ENCODE measurements at places on chromosomes 4 and X.

DNA sequence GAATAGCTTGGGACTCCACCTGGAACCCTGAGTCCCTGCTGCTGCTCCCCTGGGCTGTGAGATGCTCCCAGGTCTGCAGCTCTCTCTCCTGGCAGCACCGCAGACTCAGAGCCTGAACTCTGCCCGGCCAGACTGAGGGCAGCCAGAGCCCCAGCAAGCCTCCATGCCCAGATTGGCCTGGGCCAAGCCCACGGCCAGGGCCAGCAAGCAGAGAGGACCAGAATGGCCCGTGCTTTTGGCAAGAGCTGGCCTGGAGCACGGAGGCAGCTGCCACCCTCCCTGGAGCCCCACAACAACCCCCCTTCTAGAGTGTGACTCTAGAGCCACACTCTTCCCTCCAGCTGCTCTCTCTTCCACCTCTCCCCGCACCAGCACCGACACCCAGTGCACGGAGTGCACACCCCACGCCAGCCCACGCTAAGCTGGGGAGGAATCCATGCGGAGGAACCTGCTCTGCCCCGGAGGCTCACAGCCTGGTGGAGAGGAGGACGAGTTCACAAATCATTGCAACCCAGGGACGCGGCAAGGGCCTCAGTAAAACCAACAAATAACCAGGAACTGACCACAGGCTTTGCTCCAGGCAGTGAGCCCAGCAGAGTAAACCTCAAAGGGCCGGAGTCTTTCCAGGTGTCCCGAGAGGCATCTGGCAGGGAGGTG lies 110.3 kb downstream of the HMX1 start:
- no peak for DNase-seq

GRCh38 chrX:1488141-1488540 lies 35.4 kb upstream of the ASMTL start:
- no peak for DNase-seq

- no peak for DNase-seq
Measured at GRCh38 chr4:146179784-146180370, 4.4 kb downstream of the LSM6 start.

GRCh38 chr4:129231945-129232588 lies 136.1 kb downstream of the C4orf33 start:
- DNase-seq, result no peak

DNA sequence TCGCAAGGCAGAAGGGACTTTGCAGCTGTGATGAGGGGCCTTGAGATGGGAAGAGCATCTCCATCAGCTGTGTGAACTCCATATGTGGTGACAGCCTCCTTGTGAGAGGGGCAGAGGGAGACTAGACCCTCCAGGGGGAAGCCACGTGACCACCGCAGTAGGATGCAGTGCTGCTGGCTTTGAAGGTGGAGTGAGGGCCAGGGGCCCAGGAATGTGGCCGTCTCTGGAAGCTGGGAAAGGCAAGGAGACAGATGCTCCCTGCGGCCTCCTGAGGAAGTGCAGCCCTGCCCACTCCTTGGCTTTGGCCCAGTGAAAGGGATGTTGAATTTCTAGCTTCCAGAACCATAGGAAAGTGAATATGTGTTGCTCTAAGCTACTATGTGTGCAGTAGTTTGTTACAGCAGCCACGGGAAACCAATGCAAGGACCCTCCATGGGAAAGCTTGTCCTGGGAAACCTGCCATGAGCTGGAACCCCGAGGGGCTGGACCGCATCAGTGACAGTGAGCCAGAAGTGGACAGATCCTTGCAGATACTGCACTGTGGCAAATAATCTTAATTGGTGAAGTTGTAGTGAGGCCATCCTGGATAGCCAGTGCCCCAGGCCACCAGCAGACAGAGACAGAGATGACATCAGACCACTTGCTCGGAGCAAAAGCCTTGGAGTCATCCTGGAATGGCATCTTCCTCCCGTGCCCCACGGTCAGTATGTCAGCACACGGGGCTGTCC lies 35.4 kb upstream of the SORCS2 start:
- DNase-seq, result no peak

DNA sequence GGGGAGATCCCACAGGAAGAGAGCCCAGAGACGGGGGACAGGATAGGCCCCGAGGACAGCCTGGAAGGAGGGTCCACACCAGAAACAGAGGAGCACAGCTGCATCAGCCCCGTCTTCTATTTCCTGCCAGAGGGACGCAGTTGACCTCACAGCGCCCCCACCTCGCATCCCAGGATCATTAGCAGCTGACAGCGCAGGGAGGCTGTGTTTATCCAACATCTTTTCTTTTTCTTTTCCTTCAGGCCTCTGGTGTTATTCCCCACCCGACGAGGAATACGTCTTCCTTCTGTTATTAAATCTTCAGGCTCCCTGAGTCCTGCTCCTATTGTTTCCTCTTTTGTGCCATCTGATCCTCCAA lies 75.4 kb downstream of the DCHS2 start:
- no peak for DNase-seq

- peak; percentile 69 for DNase-seq
Measured at GRCh38 chr4:85632981-85633380, 158.0 kb downstream of the ARHGAP24 start.

DNA sequence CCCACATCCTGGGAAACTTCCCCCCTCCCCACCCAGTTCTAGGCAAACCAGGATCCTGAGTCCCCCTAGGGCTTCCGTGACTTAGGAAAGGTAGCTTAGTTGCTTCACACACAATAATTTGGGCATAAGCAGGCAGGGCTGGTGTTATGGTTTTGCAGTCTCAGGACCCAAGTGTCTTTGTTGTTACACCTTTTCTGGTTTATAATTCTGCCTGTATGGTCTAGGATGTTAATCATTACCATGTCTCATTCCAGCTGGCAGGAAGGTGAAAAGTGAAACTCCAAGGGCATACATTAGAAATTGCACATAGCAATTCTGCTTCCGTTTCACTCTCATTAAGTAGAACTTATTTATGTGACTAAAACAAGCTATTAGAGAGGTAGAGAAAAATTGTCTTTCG lies 16.8 kb downstream of the UGT8 start:
- no peak for DNase-seq

- DNase-seq, result no peak
Measured at GRCh38 chr4:73620115-73620792, at the start of gene RASSF6. TSS of gene RASSF6 (minus strand) at chr4:73620436. CDS start at chr4:73611795, 8,641 bp downstream.

GRCh38 chr4:119678761-119679160 lies 50.2 kb upstream of the PDE5A start:
- no peak for DNase-seq

GRCh38 chr4:11483046-11483445 lies 54.4 kb upstream of the HS3ST1 start:
- DNase-seq, result no peak

GRCh38 chrX:9211269-9211668 lies 177.3 kb upstream of the FAM9B start:
- no peak for DNase-seq

DNA sequence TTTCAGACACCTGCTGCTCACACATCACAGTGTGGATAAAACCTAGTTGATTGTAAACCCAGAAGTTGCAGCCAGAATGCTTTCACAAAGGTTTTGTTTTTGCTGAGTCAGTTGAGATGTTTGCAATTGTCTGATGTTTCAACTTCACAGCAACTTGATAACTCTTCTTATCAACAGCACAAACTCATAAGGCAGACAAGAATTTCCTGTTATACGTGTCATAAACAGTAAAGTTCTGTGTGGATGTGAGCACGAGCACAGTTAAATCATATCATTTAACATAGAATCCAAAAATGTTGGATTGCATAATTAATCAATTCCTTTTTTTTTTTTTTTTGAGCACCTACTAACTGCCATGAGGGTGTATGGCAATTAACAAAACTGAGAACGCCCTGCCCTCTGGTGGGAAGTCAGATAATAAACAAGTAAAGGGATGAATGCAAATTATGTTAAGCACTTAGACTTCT lies 512.2 kb downstream of the PDHA2 start:
- DNase-seq, result no peak

DNA sequence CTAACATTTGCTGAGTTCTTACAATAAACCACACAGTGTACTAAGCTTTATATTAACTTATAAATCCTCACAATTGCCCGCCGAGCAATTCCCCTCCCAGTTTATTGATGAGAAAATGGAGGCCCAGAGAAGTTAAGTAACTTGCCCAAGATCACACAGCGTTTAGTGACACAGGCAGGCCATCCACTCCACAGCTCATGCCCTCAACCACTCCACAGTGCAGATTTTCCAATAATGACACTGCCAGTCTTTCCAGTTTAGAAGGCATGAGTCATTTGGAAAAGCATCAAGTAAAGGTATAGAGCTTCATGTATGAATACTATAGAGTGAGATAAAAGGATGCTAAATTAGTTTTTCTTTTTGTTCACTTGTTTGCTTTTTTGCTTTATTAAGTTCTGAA lies 208.5 kb downstream of the CAMK2D start:
- DNase-seq, result no peak

DNA sequence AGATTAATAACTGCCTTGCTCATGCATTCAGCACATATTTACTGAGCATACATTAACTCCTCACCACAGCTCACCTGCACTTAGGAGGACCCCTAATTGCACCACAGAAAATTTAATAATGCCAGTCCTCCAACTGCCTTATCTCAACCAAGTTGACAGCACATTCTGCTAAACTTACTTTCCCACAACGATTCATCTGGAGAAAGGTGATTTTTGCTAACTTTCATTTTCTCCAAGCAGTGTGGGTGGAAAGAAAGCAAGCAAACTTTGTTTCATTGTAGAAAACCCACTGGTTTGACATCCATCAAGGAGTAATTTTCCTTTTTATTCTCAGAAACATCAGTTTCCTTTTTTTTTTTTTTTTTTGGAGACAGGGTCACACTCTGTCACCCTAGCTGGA lies 49.1 kb downstream of the RASGEF1B start:
- no peak for DNase-seq

GRCh38 chr4:146640021-146640464 lies 1.4 kb downstream of the POU4F2 start:
- no peak for DNase-seq

GRCh38 chrX:108221301-108221864 lies 129.8 kb downstream of the ATG4A start:
- no peak for DNase-seq

GRCh38 chr4:68375667-68376559 lies 26.0 kb upstream of the YTHDC1 start:
- peak; percentile 43 for DNase-seq

DNA sequence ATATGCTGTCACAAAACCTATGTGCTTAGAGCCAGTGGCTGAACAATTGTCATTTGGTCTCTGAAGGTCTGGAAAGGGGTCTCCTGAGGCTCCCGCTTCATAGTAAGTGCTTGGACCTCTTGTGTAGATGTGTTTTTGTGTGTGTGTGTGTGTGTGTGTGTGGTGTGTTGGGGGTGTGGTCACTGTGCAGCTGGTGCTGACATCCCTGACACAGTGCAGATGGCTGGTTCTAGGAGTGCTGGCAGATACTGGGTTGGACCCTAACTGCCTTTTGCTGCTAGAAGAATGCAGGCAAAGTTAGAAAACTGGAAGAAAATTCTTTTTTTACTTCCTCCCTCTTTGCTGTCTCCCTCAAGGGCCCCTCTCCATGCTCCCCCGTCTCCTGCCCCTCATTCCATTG lies 1872.6 kb downstream of the ARAP2 start:
- DNase-seq, result no peak

GRCh38 chr4:84977396-84977795 lies 10.9 kb upstream of the WDFY3 start:
- DNase-seq, result no peak

GRCh38 chr4:6549890-6550620 lies 24.9 kb upstream of the MAN2B2 start:
- no peak for DNase-seq

DNA sequence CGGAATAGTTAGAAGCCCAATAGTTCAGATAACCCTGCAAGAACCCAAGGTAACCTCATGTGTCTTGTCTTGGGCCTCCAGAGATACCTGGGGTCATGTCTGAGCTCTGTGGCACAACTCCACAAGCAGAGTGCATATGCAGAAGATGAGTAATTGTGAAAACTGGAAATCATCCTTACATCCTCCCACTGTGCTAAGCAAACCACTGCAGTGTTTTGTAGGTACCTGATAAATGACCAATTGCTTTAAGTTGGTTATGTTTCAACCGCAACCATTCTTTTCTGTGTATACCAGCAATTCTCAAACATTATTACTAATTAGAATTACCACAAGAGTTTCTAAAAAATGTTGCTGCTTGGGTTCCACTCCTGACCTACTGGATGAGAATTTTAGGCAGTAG lies 73.2 kb downstream of the CBLL2 start:
- no peak for DNase-seq

DNA sequence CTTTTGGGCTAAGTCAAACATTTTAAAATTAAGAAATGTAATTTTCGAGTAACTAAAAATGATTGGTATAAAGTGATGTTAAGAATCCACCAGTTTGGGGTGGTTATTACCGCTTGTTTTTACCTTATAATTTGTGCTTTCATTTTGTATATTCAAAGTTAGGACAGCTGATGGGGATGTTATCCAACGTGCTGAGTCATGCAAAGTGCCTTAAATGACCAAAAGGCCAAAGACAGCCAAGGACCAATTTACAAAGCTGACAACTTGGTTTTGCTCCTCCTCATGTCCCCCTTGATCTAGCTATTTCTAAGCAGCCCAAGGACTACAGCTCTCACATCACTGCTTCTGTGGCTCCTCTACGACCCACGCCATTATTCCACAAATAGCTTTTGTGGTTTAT lies 181.4 kb upstream of the PCDH7 start:
- no peak for DNase-seq

DNA sequence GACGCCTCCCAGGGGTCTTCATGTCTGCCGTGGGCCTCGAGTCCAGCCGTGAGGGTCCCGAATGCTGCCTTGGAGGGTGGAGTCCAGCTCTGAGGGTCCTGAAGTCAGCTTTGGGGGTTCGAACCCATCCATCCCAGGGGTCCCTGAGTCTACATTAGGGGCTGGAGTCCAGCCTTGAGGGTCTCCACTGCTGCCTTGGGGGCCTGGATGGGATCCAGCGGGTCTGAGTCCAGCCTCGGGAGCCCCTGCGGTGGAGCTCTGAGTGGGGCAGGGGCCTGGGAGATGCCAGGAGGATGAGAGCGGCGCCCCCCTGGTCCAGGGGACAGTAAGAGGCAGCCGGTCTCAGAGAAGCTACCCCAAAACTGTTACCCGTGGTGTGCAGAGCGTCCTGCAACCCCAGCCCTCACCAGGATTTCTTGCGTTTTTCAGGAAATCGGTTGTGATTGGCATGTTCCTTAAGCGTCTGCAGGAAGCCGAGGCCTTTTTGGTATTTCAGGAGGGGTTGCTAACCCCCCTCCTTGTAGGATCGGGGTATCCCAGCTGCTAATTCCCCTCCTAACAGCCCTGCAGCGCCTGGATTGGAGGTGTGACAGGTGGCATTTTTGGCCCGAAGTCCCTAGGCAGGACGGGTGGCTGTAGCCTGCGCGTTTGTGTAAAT lies 1.7 kb upstream of the GTPBP6 start:
- DNase-seq, result no peak

GRCh38 chrX:97842468-97843199 lies 958.9 kb downstream of the RPA4 start:
- no peak for DNase-seq

- no peak for DNase-seq
Measured at GRCh38 chr4:5867866-5868265, 25.0 kb downstream of the CRMP1 start.

GRCh38 chr4:149175549-149175948 lies 640.1 kb downstream of the IQCM start:
- DNase-seq, result no peak
